ENCODE measurements at places on chromosomes 2 and 18. TPM values are rescaled to one million over a fixed set of nuclear protein-coding genes. Genes with fewer than 3 reads are reported as not detected.

The AGXT gene
- total RNA-seq, result not detected

The INHBB gene
- total RNA-seq, result 6.1 TPM

The UGT1A10 gene
- total RNA-seq, result not detected

The SOWAHC gene
- 20.6 TPM for total RNA-seq

The EHD3 gene
- 11.8 TPM for total RNA-seq

The FAM110C gene
- total RNA-seq, result 2.9 TPM

The PSTPIP2 gene
- total RNA-seq, result 2.4 TPM

The ANKRD29 gene
- 9.5 TPM for total RNA-seq

DNA sequence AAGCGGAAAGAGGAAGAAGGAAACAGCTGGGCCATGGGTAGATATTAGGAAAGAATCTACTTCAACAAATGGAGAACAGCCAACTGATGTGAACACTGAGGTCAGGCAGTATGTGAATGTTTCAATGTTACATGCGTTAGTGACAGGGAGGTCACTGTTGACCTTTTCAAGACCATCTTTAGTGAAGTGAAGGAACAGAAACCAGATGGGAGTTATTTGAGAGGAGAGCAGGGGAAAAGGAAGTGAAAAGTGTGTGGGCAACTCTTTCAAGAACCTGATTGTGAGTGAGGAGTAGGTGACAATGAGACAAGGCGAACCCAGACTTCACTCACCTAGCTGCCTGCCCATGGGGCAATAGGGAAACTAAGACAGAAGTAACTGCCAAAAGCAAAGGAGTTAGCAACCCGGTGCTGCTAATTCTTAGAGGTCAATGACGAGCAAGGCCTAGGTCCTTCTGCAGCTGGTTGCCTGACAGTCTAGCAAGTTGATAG lies 67.0 kb downstream of the SP3 start:
- DNase-seq, result no peak

GRCh38 chr18:25353080-25353479 lies 1.1 kb upstream of the ZNF521 start:
- no peak for DNase-seq

DNA sequence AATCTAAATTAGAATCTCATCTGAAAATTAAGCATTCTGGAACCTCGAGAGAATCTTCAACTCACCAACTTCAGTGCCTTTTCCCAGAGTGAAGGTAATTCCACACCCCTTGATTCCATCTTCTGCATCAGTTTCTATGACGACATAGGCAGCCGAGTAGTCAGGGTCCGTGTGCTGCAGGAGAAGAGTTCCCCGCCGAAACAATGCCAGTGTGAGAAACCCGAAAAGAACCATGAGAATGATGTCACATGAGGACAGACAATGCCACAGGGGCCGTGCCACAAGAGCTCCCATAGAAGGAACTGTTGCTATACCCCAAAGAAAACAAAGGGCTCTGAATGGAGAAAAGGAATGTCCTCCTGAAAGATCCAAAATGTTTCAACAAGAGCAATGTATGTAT lies 6.0 kb downstream of the ENOSF1 start:
- DNase-seq, result no peak

GRCh38 chr18:11953113-11953512 lies 28.2 kb upstream of the IMPA2 start:
- DNase-seq, result no peak

DNA sequence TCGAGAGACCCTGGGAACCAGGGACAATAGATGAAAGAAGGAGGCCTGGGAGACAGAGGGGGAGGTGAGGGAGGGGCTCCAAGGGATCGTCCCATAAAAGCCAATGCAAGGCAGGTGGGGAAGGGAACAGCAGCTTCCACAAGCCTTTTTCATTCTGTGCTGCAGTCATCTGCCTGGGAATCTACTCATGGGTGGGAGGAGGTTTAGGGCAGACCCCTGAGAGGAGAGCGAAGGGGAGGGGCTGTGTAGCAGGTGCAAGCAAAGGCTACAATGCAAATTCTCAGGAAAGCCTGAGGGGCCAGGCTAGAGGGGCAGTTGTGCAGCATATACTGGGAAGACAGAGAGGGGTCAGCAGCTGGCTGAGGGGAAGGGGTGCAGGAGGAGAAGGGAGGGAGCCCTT lies 135.4 kb downstream of the SETBP1 start:
- DNase-seq, result no peak

- no peak for DNase-seq
Measured at GRCh38 chr18:37471637-37472036, 94.0 kb downstream of the CELF4 start.

- no peak for DNase-seq
Measured at GRCh38 chr2:46382331-46383112, 85.3 kb downstream of the EPAS1 start.

DNA sequence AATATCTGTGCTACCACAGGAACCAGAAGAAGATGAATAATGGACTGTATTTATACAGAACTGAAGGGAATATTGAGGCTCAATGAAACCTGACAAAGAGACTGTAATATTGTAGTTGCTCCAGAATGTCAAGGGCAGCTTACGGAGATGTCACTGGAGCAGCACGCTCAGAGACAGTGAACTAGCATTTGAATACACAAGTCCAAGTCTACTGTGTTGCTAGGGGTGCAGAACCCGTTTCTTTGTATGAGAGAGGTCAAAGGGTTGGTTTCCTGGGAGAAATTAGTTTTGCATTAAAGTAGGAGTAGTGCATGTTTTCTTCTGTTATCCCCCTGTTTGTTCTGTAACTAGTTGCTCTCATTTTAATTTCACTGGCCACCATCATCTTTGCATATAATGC lies 1399.9 kb downstream of the DPP10 start:
- no peak for DNase-seq

DNA sequence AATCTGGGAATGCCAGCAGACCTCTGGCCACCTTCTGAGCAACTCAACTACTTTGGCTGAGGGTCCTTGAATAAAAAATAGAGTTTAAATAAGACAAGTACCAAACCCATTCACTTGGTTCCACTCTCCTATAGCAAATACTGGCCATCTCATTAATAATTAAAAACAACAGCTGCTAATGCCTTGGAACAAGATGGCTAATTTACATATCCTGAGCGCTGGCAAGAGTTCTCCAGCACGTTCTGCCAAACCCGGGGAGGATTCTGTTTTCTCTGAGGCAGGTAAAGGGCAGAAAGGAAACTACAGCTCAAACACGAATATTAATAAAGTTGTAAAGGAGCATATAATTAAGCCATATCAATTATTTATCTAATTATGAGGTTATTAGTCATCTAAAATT lies 1123.7 kb downstream of the TDRD15 start:
- no peak for DNase-seq

GRCh38 chr18:59446012-59446411 lies 86.9 kb upstream of the LMAN1 start:
- no peak for DNase-seq

GRCh38 chr2:85761-86160 lies 39.5 kb upstream of the FAM110C start:
- DNase-seq, result no peak

- no peak for DNase-seq
Measured at GRCh38 chr2:204197336-204198005, 260.9 kb downstream of the ICOS start.

Measured in cerebellum (tissue), 4 donors.